ENCODE measurements at places on chromosomes 7 and 10.

- no peak for DNase-seq
These were observed 154.0 kb upstream of the KLF14 start for GRCh38 chr7:130887957-130888371.

DNA sequence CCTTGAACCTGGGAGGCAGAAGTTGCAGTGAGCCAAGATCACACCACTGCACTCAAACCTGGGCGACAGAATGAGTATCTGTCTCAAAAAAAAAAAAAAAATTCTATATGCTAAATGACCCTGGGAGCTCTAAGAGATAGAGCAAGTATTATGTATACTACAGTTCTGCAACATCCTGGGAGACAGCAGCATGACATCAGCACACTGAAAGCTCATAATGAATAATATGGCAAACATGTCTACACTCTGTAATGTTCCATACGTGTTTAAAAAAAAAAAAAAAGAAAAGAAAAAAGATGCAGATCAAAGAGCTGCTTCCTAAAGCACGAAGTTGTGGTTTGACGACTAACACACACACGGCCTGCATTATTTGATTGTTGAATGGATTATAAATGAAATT lies 72.5 kb downstream of the CUL2 start:
- no peak for DNase-seq

DNA sequence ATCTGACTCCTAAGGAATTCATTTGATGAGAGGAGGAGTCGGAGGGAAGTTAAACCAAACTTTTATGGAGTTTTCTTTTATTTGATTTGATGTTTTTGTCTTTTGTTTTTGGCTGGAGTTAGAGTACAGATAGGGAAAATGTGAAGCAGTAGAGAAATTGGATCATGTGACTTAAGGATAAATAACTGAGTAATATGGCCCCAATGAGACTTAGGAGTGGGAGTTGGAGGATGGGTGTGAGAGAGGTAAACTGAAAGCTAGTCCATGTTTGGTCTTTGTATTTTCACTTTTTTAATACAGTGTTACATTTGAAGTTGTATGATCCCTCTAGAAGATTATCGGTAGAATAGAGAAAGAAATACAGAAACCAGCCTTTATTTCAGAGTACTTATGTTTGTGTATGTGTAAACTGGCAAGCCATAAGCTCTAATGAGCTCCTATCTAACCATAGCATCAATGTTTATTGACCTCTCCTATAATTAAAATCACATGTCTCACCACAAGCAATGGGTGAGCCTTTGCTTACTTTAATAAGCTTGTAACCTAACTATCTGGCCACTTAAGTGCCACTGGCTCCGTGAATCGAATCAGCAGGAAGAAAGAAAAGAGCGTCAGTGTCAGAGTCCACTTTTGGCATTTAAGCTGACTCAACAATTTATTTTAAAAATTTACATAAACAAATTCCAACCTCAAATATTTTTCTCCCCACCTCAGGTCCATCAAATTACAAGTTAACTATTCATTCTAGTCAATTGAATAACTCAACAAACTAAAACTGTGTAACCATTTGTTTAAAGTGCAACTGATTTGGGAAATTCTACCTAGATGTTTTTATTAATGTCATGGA lies 113.8 kb downstream of the EPDR1 start:
- DNase-seq = no peak

DNA sequence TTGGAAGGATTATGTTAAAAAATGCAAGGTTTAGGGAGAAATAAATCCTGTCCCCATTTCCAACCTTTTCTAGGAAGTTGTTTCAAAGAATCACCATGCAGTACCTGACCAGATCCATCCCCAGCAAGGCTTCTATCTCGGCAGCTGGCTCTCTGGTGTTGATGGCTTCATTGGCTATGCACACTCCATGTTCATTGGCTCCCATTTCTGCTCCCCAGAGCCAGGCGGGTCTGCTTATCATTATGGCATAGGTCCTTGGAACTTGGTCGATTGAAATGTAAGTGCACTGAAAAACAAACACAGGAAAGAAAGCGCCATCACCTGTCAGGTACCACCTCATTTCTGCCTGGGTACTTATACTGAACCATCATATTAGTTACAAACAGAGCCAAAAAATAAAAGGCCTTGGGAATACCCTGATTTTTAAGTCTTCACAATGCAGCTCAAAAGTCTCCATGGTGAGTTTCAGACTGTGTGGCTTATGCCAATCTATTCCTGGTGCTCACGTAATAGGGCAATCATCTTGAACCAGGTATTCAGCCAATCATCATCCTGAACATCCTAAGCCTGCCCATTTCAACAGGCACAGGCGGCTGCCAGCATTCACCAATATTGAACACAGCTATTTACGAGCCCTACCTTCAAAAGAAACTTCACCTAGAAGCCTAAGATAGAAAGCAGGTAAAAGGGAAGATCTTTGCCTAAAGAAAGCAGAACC lies 34.4 kb downstream of the SCRN1 start:
- no peak for DNase-seq

- no peak for DNase-seq
These were observed 16.6 kb upstream of the GTPBP4 start for GRCh38 chr10:971613-972012.

GRCh38 chr10:98292971-98293370 lies 25.0 kb upstream of the LOXL4 start:
- no peak for DNase-seq

DNA sequence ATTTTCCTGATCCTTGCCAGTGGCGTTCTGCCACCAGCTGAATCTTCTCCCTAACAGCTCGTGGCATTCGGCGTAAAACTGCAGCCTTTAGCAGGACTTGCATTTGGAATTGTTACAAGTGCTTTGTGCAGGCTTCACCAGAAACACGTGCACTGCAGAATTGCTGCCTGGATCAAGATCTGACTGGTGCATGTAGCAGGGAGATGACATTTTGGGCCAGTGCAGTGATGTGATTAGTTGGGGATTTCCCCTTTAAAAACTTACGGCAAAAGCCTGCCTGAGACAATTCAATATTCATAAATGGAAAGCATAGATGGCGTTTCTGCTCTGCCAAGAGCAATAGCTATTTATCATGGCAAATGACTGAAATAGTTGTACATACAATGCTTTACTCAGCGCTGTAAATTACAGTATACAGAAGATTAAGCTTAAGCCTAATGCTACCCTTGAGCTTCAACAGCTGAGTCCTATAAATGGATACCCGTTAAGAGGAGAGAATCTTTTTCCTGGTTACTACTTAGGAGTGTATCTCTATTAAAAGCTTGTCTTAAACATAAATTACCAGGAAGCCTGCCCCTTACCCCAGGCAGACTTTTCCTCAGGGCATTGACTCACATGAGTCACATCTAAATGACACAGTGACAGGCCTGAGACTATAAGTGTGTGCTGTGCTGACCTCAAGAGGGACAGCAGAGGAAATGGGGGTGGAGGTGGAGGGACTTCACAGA lies 106.3 kb downstream of the ATXN7L1 start:
- DNase-seq = no peak

DNA sequence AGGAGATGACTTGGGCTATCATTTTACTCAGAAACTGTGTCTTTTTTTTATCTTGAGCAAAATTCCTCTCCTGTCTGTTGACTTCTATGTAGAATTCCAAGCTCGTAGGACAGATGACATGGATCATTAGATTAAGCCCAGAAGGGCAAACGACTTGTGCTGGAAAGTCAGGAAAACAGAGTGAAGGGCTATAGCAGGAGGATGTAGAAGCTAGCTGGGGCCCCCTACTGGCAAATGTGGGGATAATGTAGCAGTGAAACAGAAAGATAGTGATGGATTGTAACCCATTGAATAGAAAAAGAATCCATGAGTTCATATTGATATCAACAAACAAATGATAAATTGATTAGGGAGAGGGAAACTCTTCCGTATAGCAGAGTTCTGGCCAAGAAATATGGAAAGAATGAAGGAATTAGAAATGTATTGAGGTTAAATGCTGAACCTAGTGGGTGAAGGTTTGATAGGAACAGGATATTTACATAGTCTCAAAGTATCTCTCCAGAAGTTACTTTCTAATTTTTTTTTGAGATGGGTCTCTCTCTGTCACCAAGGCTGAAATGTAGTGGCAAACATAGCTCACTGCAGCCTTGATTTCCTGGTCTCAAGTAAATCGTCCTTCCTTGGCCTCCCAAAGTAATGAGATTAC lies 103.6 kb downstream of the LYZL1 start:
- peak; percentile 23 for DNase-seq

GRCh38 chr7:133649593-133649992 lies 396.7 kb downstream of the EXOC4 start:
- no peak for DNase-seq

DNA sequence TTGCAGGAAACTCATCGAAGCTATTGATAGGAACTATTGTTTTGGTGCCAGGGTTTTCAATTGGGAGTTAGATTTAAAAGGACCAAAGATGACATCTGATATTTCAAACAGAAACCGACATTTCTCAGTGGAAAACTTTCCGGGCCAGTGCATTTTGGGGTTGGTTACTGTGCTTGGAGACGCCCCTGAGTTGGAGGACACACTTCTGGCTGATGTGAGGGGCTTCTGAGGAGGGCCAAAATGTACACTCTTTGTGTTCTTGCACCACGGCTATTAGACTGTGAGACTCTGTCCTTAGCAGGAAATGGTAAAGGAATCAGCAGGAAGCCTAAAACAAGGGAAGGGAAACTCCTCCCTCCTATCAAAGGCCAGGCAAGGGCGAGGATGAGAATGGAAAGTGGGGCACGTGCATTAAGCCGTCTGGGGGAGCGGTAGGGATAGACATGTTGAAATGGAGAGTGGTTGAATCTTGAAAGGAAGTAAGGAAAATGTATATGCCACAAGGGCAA lies 1.8 kb upstream of the SRGN start:
- no peak for DNase-seq

DNA sequence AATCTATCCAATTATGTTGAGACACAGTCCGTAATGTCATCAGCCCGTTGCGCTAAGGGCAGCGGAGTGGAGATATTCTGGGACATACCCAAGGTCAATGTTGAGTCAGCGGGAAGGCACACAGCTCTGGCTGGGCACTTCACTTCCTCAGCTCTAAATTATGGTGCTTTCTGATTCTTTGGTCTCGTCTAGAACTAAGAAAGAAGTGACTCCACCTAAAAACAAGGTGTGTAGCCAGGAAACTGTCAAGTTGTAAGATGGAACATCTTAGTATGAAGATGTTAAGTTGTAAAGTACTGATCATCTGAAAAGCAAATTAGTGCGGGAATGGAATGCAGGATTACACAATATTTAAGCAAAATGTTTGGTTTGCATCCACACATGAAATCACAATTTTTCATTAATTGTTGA lies 43.1 kb downstream of the BAIAP2L1 start:
- DNase-seq = no peak

GRCh38 chr7:2763597-2763996 lies 75.6 kb downstream of the AMZ1 start:
- DNase-seq = no peak

DNA sequence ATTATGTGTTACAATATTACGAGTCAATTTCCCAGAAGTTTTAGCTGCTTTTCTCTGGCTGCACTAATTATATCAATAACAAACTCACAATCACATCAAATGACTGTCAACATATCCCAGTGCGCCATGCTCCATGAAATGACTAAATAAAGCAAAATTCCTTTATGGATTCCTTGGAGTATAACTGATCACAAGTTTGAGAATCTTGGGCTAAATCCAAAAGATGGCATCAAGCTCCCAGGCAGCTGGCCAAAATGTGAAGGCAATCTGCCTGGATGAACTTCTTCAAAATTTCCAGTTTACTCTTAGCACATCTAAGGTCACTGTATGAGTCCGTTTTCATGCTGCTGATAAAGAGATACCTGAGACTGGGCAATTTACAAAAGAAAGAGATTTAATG lies 210.8 kb downstream of the CCSER2 start:
- DNase-seq = no peak

Data from H54 (cell line).